ENCODE measurements at places on chromosomes 5 and 9.

GRCh38 chr5:126096442-126097006 is 326.7 kb upstream of the GRAMD2B start:
- DNase-seq: no peak

DNA sequence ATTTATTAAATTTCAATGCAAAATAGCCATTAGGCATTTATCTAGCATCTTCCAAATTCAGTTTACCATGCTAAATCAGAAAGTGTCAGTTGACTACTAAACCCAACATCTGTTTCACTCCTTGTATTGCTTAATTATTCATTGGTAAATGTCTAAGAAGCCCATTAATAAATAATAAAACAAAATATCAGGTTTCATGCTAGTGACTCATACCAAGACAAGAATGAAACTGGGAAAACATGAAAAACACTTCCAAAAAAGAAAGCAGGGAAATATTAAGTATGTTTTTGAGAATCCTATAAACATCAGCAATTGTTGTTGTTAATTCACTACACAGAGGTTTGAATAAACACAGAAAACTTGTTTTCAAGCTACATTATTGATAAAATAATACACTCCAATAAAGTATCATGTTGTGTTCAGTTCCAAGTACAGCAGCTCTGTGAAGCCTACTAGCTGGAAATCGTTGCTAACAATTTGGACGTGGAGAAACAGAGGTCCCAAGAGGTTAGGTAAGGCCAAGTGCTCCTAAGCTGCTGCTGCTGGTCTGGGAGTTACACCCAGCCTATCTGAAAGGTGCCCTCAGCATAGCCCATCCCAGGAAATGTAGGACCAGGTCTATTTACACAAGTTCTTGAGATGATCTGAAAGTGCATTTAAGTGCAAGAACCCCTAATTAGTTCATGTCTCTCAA is 78.8 kb downstream of the GNAQ start:
- no peak for DNase-seq

DNA sequence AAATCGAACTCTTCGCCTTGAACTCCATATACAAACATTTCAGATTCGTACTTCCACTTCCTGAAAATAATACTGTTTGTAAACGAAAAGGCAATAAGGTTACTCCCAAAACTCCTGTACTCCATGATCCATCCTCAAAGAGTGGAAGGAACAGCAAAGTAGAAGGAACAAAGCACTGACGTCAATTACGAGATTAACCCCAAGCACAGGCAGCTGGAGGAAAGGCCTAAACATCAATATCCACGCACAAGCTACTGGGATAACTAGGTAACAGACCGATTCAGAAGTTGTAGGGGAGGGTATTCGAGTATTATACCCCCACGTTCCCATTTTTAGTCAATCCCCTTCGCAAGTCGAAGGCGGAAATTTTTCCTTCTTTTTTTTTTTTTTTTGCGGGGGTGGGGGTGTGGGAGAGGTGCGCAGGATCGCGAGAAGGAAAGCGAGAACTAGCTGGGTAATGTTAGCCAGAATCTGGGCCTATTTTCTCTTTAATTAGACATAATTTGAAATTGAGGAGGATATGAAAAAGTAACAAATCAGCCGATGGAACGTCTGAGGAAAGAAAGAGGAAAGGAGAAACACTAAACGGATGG is 909 bp downstream of the AFF4 start:
- DNase-seq: no peak

DNA sequence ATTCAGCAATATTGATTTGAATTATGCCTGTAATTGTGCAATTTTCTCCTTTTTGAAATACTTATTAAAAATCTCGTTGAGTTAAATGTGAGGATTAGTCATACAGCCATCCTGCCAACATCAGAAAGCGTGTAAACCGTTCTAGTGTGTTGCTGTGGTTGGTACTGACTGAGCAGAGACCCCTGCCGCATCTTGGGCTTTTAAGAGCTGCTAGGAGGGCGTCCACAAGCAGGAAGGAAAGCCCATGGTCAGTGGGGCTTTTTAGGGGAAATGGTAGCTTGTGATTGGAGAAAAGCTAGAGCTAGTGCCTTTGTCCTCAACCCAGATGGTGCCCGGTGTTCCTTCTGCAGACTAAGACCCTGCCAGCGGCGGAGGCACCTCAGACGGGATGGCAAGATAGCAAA is 1.3 kb downstream of the SDHA start:
- no peak for DNase-seq

- no peak for DNase-seq
These were observed 312.0 kb downstream of the CHSY3 start for GRCh38 chr5:130216286-130216685.

- no peak for DNase-seq
These were observed 580.2 kb upstream of the PTPRD start for GRCh38 chr9:11192993-11193392.

DNA sequence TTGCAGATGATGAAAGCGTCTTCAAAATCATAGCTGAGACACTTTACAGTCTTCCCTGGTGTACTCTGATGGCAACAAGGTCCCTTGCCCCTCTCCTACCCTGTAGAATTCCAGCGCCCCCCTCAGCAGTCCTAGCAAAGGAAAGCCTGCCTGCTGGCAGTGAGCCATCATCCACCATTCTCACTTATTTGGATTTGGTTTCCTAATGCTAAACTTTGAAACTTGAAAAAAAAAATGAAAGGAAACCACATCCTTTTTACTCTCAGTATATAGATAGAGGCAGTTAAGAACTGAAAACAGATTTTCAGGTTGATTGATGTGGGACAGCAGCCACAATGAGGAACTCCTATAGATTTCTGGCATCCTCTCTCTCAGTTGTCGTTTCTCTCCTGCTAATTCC is at the start of gene GZMA:
Gene GZMA (plus strand): TSS at position 299 of the 400 bp plus-strand sequence. CDS start 37 bp downstream, at position 336.
- DNase-seq: no peak

GRCh38 chr9:105757496-105758251 is 63.3 kb downstream of the TMEM38B start:
- no peak for DNase-seq

GRCh38 chr9:18478501-18479361 is 4.8 kb downstream of the ADAMTSL1 start:
- DNase-seq: no peak

DNA sequence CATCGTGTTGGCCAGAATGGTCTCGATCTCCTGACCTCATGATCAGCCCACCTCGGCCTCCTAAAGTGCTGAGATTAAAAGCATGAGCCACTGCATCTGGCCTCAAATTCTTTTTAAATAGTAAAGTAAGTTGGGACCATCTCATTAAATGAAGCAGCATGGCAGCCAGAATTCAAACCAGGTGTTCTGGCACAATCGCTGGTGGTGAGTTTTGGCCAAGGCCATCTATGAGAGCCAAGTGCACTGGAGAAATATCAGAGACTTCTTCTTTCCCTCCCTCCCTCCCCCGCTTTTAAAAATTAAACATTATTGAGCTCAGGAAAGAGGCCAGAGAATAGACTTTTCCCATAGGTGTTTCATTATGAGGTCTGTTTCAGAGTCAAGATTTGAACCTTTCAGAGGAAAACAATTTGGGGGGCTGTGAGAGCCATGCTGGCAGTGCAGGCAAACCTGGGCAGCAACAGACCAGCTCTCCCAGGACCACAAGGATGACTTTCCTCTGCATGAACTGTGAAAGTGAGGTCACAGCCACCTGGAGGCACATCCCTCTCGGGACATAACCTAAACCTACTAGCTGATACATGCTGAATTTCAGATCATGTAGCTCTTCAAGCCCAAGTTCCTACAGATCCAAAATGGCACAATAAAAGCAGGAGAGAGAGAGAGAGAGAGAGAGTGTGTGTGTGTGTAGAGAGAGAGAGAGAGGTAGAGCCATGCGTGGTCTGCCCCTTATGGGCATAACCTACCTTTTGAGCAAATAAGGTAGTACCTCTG is 94.6 kb upstream of the DMRT1 start:
- no peak for DNase-seq

- DNase-seq: no peak
These were observed 277.8 kb upstream of the FTMT start for GRCh38 chr5:121573721-121574382.

DNA sequence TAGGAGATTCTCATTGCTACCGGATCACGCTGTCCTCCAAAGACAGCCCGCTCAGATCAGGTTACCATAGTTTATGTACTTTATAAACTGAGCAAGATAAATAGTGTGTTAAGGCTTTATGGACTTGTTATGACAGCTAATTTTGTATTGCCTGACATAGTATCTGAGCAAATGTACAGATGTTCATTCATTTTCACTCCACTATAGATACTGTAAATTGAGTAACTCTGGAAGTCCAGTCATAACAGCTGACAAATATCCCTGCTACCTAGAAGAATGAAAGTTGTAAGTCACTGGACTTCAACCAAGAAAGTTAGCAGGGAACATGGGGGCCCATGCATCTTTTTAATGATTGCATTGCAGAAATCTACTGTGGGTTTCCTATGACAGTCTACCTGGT is 292.4 kb upstream of the ADAMTS16 start:
- no peak for DNase-seq

- no peak for DNase-seq
These were observed 264.1 kb downstream of the CD180 start for GRCh38 chr5:66932457-66932856.

DNA sequence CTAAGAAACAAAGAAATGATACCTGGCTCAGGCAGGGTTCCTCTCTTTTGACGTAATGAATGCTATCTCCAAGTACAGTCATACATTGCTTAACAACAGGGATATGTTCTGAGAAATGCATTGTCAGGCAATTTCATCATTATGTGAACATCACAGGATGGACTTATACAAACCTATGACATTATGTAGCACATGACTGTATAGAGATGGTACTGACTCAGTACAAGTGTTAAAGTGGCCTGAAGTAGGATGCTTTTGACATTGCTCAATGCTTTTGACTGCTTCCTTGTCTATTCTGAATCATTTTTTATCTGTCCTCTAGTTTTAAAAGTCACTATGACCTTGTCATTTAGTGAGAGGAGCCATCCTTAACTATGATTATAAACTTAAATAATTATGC is 147.6 kb downstream of the NR2F1-AS1 start:
- no peak for DNase-seq

GRCh38 chr9:121935739-121936138 is 157.4 kb downstream of the TTLL11 start:
- no peak for DNase-seq

DNA sequence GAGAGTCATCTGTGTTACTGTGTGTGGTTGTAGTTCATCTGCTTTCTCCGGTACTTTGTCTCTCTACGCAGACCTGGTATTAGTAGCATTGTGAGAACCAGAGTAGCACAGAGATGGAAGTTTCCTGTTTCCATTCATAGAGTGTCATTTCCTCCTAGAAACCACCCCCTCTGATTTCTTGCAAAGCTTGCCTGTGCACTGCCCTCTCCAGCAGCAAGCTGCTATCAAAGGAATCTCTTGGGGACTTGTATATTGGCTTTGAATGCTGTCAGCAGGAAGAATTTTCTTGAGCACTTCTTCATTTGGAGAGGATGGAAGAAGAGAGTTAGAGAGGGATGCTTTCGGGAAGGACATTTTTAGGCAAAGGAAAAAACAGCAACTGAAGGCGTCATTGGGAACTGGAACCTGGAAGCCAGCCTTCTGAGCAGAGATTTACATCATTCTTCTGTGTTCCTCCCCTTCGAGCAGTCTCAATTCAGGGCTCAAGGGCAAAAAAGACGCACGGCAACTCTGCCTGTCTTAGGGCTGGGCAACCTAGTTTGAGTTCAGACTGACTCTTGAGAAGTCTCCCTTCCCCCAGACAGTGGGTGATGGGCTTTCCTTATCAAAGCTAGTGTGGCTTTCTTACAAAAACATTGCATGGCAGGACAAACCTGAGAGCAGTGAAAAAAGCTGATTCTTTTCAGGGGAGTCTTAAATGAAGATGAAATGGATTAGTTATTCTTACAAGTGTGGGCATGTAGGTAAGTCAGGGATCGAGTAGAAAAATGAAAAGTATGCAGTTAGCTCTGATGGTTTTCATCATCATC is 226.3 kb downstream of the AOPEP start:
- DNase-seq: no peak

- no peak for DNase-seq
These were observed 109.4 kb downstream of the CCDC192 start for GRCh38 chr5:127812570-127812969.

GRCh38 chr9:16727452-16728136 is 142.9 kb downstream of the BNC2 start:
- DNase-seq: no peak

- no peak for DNase-seq
These were observed 571.9 kb upstream of the BRINP1 start for GRCh38 chr9:119941091-119941490.

DNA sequence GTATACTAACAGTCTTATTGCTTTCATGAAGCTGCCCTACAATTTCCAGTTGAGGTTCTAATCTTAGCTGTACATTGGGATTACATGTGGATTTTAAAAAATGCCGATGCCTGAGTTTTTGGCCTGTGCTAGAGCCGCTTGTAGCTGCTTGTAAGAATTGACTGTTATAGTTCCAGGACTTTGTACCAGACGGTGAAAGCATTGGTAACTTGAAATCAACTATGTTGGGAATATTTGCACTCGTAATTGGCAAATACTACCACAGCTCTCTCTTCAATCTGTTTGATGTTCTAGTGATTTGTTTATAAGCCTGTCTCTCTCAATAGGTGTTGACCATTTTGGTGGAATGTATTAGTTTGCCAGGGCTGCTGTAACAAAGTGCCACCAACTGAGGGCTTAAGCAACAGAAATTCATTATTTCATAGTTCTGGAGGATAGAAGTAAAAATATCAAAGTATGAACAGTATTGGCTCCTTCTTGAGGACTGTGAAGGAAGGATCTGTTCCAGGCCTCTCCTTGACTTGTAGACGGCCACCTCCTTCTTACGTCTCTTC is 50.5 kb upstream of the DHFR start:
- DNase-seq: no peak

DNA sequence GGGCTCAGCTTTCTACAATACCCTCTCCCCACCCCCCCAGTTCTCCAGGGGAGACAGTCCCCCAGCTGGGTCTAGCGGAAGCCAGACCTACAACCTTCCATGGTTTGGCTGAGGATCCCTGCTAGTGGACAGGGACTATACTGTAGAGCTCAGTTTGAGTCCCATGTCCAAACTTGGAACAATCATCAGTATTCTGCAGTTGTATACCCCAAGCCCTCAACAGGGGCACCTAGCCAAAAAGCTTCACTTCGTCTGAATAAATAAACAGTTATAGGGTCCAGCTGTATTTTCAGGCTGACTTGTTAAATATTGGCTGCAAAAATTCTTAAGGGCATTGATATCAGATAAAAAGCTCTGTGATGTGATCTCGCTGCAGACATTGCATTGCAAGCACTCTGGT is 15.4 kb upstream of the C9 start:
- DNase-seq: no peak

- no peak for DNase-seq
These were observed 404.8 kb downstream of the MAT2B start for GRCh38 chr5:163910226-163910625.

DNA sequence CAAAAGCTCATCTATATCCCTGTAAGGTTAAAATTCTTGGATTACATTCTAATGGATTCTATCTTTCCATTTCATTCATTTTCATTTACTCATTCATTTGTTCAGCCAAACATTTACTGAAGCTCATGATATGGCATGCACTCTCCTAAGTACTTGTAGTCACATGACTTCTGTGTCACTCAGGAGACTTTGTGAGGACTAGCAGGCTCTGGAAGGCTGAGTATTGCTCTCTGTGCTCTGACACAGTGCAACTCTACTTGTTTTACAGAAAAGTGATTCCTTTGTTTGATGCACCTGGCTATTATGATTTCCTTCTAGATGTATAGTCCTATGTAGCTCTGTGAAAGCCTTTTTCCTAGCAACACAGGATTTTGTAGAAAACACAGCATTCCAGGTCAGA is 53.0 kb downstream of the YIPF5 start:
- DNase-seq: no peak

Measured in esophagus squamous epithelium (tissue), 5 donors.